ENCODE measurements at places on chromosomes 1 and 21. TPM values are rescaled to one million over a fixed set of nuclear protein-coding genes. Genes with fewer than 3 reads are reported as not detected.

GRCh38 chr1:221823561-221823960, 81.7 kb upstream of the DUSP10 start:
- no peak for DNase-seq

GRCh38 chr1:6962478-6962995, 177.3 kb downstream of the CAMTA1 start:
- no peak for DNase-seq

ANGPTL7 gene
- 2.7 TPM for total RNA-seq

GREM2 gene
- 4.7 TPM for total RNA-seq

GRCh38 chr1:163471779-163472650, 150.3 kb downstream of the NUF2 start:
- DNase-seq, result no peak

GRCh38 chr1:112460615-112461014, 48.1 kb upstream of the WNT2B start:
- no peak for DNase-seq
